LoVo (cell line): ENCODE measurements at places on chromosomes 4 and X.

DNA sequence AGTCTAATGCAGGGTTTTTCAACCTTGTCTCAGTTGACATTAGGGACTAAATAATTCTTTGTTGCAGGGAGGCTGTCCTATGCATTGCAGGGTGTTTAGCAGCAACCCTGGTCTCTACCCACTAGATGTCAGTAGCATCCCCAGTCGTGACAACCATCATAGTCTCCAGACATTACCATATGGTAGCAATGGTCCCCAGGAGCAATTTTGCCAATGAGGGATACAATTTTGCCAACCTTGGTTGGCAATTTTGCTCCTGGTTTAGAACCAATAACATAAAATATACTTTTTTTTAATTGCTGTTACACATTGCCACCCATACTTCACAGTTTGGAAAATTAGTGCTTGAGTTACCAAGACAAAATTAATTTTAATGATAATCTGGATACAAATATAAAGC, 6.0 kb downstream of the EREG start:
- DNase-seq = peak; percentile 77

DNA sequence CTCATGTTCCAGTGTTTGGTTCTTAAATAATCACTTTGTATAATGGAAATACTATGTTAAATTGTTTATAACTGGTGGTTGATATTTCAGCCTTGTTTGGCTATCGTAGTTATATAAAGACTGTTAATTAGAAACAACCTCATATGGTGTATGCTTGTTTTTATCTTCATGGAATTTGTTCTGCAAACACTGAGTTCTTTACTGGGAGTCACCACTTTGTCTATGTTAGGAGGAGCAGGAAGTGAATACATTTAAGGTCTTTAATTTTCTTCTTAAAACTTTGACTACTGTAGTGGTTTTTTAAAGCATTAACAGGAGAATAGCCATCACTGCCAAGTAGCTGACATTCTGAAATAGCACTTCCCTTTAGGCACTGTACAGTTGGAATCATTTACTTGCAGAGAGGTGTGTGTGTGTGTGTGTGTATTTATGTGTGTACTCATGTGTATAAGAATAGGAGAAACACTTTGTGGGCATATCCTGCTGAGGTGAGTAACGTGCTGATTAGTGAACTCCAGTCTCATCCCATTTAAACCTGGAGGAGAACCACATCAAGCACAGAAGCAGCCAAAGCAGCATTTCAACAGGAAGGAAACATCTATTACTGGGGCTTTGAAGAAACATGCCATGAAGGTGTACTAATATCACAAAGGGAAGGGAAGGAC, 37.8 kb downstream of the TET2 start:
- DNase-seq = no peak

GRCh38 chr4:137533855-137534254, 1.6 kb upstream of the PCDH18 start:
- DNase-seq = no peak

GRCh38 chrX:23334521-23334847, 165 bp upstream of the PTCHD1 start:
- no peak for DNase-seq

GRCh38 chr4:28228561-28229491, 1368.2 kb downstream of the STIM2 start:
- no peak for DNase-seq
